ENCODE measurements at places on chromosomes 3 and 15.

DNA sequence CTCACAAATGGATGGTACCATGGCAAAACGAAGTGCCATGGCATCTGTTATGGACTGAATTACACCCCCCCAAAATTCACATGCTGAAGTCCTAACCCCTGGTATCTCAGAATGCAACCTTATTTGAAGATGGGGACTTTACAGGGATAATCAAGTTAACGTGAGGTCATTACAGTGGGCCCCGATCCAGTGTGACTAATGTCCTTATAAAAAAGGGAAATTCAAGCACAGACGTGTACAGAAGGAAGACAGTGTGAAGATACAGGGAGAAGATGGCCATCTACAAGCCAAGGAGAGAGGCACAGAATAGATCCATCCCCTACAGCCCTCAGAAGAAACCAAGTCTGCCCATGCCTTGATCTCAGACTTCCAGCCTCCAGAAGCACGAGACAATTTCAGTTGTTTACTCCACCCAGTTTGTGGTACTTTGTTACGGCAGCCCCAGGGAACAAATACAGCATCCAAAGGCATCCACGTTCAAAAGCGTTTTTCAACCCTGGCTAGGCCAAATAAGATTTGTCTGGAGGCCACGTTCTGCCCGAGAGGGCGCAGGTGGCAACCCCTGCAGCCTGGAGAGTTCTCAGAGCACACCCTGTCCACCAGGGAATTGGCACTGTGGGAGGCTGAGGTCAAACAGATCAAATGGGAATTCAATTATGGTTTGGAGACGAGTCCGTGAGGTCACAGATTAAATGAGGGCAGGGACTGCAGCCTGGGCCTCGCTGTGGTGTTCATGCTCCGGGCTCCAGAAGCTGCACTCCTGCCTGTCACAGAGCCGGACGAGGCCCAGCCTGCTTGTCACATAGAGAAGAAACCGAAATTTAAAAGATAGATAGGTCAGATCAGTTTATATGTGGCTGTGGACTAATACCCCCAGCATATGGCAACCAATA lies 494.8 kb downstream of the SHQ1 start:
- DNase-seq, result no peak

DNA sequence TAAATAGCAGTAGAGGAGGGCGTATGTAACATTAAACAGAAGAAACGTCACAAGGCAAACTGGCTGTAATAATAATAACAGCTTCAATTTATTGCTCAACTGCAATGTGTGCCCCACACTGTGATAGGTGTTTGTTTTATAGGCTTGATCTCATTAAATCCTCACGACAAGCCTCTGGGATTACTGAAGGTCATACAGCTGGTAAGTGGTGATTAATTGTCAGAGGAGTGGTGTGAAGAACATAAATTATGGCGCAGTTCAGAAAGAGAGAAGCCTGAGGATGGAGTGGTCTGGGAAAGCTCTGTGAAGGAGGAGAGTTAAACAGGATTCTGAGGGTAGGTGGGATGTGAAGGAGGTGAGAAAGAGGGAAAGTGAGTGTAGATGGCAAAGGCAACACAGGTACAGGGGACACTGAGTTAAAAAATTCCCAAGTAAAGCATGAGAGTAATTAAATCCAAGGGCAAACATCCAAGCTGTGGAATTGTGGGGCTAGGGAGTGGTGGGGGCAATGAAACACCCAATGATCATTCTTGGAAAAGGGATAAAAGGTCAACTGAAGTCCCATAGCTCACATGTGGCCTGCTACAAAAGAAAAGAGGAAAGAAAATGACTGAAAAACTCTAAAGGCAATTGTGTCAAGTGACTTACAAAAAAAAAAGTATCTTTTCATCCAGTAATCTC lies 16.5 kb upstream of the GLCE start:
- no peak for DNase-seq

DNA sequence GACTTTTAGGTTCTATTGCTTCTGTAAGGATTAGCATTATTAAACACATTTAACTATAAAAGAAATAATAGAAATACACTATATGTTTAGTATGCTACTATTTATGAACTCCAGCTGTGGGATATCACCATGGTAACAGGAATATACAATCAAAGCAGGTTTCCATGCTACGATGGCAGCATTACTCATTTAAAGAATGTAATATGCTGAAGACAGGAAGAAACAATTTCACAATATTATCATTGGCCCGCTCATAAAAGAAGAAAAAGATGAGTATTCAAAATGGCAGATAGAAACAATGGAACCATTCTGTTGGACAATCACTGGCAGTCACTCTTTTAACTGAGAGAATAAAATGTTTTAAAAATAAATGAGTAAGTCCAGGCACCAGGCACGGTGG lies 153.4 kb downstream of the CBLB start:
- peak; percentile 55 for DNase-seq

- no peak for DNase-seq
Observed at GRCh38 chr3:180683816-180684215, 4.5 kb upstream of the CCDC39 start.

DNA sequence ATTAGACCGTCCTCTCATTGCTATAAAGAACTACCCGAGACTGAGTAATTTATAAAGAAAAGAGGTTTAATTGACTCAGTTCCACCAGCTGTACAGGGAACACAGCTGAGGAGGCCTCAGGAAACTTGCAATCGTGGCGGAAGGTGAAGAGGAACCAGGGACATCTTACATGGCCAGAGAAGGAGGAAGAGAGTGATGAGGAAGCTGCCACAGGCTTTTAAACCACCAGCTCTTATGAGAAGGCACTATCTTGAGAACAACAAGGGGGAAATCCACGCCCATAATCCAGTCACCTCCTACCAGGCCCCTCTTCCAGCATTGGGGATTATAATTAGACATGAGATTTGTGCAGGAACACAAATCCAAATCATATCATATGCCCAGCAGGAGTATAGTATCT lies 138.5 kb downstream of the ALCAM start:
- no peak for DNase-seq

Measured in T-helper 2 cell (primary cell).